ENCODE measurements at places on chromosomes 16 and 17. TPM values are rescaled to one million over a fixed set of nuclear protein-coding genes. Genes with fewer than 3 reads are reported as not detected.

The ETV4 gene
- total RNA-seq, result 22.4 TPM

The TLCD3B gene
- not detected for total RNA-seq

GRCh38 chr16:14405611-14406537, 224.2 kb downstream of the PARN start:
- no peak for DNase-seq

DNA sequence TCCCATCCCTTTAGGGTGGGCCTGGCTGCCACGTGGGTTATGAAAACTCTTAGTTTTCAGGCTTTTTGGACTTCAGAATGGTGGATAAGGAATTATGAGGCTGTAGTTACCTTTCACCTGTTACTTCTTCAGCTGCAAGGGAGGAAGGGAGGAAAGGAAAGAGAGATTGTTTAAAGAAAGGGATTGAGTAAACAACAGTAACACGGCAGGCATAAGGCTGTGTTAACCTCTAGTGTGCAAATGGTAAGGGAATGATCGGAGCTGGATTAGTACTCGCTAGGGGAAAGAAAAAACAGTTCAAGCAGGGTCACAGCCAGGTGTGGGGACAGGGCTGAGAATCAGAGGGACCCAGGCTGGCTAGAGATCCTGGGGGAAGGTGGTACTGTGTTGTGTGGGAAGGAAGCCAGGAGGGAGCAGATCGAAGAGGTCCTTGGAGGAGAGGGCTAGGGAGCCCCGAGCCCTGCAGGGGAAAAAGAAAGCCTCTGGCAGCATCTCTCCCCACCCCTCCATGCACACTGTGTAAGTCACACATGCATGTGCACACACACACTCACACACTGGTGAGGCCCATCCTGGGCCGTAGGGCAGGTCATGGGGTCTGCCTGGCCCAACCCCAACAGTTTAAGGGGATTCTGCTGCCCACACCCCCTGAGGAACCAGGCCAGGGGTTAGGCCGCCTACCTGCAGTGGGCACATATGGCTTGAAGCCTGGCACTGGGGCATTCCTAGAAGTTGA, 49.7 kb downstream of the SNX20 start:
- no peak for DNase-seq

The SLFN12L gene
- total RNA-seq, result 0.05 TPM

The TBC1D3E gene
- not detected for total RNA-seq

The MILR1 gene
- 6.0 TPM for total RNA-seq

DNA sequence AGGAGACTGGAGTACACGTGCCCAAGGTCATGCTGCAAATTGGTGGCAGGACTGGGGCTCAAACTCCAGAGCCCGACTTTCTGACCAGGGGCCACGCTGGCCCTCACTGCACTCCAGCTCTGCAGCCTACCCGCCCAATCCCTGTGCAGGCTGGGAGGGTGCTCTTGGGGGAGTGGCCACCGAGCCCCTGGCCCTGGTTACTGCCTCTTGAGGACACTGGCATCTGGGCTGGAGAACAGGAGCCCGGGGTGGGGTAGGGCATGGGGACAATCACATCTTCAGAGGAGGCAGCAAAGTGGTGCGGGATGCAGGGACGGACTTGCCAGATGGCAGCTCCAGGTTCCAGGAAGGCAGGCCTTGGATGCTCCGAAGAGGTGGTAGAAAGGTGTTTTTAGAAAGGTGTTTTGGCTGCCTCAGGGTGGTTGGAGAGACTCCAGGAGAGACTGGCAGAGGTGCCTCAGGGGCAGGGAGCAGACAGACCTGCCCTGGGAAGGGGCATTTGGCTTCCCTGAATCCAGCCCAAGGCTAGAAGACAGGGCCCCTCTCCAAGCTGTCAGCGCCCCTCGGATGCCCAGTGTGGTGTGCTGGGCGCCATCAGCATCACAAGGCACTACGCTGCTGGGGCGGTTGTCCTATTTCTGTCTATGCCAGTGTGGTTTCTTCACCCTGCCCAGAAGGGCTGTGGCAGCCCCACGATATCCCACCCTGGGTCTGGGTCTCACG, 220.6 kb downstream of the NTN1 start:
- no peak for DNase-seq

The FSCN2 gene
- total RNA-seq, result 0.64 TPM

DNA sequence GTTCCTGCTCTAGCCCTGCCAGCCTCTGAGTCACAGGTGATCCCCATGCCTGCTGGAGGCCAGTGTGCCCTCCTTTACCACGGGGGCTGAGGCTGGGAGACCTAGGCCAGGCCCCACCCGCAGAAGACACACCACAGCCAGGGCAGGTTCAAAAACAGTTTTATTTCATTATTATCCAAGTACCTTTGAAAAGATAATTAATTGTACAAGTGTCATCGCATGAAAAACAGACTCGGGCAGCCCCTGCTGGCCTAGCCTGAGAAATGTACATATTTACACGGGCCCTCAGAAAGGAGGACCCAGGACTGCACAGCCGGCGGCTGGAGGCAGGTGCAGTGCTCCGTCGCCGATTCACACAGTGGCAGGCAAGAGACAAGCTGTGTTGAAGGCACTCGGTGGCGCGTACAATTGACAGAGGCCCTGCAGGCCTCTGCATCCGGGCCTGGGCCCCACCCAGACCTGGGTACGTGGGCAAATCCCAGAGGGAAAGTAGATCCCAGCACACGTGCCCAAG, 4.4 kb downstream of the PDIA2 start:
- DNase-seq, result no peak

- no peak for DNase-seq
Observed at GRCh38 chr17:1643293-1643998, 2.1 kb downstream of the SCARF1 start.

DNA sequence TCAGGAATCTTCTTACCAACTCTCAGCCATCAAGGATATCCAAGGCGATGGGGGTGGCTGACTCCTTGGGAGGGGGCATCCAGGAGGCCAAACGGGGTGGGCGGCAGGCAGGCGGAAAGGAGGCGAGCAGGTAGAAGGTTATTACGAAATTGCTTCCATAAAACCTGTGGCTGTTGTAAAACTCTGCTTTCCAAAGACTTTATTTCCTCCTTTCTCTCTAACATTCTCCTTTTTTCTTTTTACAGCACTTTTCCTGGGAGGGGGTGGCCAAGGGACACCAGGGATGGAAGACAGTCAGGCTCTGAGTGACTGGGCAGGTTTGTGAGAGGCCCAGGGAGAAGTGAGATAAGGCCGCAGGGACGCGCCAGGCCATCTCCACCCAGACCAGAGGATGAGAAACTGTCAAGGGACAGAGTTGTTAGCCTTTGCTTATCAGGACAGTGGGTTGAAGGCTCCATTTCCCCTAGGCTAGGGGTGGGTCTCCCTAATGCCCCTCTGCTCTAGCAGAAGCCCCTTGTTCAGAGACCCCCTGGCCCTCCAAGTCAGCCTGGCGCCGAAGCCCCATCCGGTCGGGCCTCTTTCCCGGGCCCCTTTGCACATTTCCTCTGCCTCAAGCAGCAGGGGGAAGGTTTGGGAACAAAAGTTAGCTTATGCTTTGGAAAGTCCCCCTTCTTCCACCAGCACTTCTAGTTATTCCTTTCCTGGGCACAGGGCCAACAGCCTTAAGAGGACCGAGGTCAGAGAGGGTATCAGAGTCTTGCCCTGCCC, 5.0 kb upstream of the HOXB9 start:
- no peak for DNase-seq

- no peak for DNase-seq
Observed at GRCh38 chr17:10112962-10113361, 85.4 kb downstream of the GAS7 start.

The ATP1B2 gene
- total RNA-seq, result not detected

GRCh38 chr17:75346906-75347305, 57.7 kb upstream of the SLC25A19 start:
- DNase-seq, result no peak

GRCh38 chr17:29731589-29731929, 108.8 kb upstream of the CORO6 start:
- no peak for DNase-seq

DNA sequence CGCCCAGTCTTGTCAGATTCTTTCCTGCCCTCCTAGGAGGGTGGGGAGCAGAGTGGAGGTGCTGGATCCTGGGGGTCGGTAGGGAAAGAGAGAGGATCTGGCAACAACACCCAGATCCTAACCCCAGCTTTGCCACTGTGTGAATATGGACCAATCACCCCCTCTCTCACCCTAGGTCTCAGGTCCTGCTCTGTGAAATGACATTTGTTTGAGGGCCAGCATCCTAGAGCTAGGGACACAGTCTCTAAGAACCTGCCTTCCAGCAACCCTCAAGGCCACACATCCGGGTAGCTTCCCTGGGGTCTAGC, 28.4 kb upstream of the MAP3K14 start:
- no peak for DNase-seq

DNA sequence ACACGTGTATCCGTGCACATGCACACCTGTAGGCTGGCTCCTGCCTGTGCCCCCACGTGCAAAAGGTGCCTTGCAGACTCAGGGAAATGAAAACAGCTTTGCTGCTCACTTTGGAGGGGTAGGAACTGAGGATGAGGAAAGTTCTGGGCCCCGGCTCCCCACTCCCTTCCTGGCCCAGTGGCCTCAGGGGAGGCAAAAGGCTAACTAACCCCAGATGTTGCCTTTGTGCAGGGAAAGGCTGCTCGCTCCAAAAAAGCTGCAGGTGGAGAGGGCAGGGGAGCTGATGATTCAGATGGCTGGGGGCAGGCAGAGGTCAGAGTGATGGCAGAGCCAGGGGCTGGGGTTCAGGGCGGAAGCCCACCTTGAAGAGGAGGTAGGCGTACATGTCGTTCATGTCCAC, 12.4 kb downstream of the PLCD3 start:
- DNase-seq, result no peak

DNA sequence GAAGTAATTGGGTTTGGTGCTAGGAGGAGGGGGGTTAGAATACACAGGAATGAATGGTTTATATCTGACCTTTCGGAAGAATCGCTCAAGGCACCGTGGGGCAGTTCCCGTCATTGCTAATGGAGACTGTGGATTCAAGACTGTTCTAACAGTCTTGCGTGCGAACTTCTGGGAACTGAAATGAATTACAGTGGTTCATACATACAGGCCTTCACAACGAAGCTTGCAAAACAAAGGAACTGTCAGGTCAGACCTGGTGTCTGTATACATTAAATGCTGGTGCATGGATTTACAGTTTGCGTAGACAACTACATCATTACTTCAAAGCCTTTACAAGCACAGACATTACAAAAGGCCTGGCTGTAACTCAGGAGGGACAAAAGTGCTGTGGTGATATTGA, 983.9 kb downstream of the CDH11 start:
- DNase-seq, result no peak

DNA sequence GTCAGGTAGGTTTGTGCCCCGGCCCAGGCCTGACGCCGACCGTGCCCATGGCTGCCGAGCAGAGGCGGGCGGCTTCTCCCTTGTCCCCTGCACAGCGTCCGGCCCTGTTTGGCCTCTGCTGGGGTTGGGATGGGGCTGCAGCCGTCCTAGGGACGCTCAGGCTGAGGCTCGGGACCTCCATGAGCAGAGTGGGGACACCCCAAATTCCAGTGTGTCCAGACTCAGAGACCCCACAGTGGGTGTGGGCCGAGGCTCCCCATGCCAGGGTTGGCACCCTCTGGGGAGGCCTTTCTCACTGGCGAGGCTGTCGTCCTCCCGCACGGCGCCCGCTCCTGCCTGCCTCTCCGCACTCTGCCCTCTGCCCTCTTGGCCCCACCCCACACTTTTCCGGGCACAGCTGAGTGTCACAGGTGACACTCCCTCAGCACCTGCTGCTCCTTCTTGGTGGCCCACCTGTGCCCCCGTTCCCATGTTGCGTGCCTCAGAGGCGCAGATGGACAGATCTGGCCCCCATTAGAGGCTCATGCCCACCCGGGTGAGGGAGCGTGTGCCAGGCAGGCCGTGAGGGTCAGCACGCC, 16.1 kb downstream of the TRAF7 start:
- no peak for DNase-seq

The PRSS36 gene
- total RNA-seq, result not detected

The PRAC1 gene
- not detected for total RNA-seq

- no peak for DNase-seq
Observed at GRCh38 chr17:16916557-16916920, 55.4 kb downstream of the TNFRSF13B start.

GRCh38 chr16:76265434-76266045, 11.7 kb upstream of the CNTNAP4 start:
- no peak for DNase-seq

GRCh38 chr17:48925991-48926342, 17.8 kb downstream of the UBE2Z start:
- DNase-seq, result no peak

DNA sequence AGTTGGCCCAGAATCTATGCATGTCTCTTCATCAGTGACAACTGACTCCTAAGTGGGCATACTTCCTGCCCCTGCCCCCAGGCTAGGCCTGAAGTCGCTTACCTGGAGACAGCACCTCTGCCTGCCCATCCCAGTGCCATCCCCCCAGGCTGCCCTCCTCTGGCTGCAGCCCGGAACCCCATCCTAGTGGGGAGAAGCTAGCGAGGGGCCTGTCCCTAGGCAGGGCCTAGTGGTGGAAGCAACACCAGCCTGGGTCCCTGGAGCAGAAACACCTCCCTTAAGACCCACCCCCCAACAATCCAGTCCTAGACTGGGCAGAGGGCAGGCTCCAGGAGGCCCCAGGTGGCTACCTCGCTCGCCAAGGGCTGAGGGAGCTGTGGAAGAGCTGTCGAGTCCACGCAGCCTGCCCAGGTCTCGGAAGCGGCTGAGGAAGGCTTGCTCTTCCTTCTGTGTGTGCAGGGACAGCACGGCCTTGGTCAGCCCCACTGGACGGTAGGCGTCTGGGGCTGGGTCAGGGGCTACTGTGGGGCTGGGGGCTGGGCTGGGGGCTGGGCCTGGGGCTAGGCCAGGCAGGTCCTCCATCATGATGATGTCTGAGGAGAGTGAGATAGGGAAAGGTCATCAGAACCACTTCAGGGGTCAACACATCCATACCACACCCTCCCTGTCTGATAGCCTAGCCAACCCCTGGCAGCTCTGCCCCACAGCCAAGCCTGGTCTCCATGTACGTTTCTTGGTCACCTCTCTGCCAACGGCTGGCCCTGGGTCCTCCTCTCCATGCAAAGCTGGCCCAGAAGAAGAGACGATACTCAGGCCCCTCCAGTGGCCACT, 7.6 kb downstream of the PER1 start:
- no peak for DNase-seq

The ANKRD40 gene
- 37.7 TPM for total RNA-seq

The FOXL1 gene
- 10.3 TPM for total RNA-seq

The KRT40 gene
- total RNA-seq, result not detected

GRCh38 chr16:11251525-11252481, 4.2 kb downstream of the SOCS1 start:
- DNase-seq, result no peak

- no peak for DNase-seq
Observed at GRCh38 chr17:83156408-83156807, 77.0 kb downstream of the METRNL start.

The PABPN1L gene
- not detected for total RNA-seq

The SPN gene
- not detected for total RNA-seq

DNA sequence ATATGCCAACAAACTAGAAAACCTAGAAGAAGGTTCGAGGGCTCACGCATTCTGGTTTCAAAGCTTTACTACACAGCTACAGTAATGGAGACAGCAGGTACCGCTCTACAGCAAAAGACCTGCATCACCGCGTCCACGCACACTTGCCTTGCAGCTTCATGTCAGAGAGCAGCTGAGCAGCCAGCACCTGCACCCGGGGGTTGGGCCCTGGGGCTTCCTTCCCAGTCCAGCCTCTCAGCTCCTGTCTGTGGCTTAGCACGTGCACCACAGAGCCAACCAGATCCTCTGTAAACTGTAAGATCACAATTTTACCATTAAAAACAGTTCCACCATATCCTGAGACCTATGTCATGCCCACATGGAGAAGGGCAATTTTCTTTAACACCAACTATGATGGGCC, 15.3 kb downstream of the MEAK7 start:
- no peak for DNase-seq

The MAF gene
- 12.0 TPM for total RNA-seq

All from glomerular endothelial cell (primary cell).